ENCODE measurements at places on chromosomes 5 and 9.

GRCh38 chr5:94901191-94901979, 282.9 kb downstream of the SLF1 start:
- no peak for DNase-seq

- DNase-seq: no peak
Observed at GRCh38 chr9:84003246-84003645, 22.6 kb downstream of the RMI1 start.

- peak; percentile 92 for DNase-seq
Observed at GRCh38 chr9:129174724-129175514, 3.1 kb downstream of the IER5L start.

DNA sequence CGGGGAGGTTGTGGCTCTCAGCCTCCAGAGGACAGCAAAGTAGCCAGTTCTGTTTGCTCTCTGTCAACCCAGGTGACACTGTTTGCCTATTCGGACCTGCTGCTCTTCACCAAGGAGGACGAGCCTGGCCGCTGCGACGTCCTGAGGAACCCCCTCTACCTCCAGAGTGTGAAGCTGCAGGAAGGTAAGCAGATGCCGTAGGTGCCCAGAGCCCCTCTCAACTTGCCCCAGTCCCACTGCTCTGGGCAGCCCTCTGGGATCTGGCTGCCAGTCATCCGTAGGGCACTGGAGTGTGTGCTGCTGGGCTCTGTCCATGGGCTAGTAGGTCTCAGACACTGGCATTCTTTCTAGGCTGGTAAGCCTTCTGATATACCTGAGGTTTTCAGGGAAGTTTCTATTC, 59.3 kb downstream of the RGS3 start:
- DNase-seq: no peak

DNA sequence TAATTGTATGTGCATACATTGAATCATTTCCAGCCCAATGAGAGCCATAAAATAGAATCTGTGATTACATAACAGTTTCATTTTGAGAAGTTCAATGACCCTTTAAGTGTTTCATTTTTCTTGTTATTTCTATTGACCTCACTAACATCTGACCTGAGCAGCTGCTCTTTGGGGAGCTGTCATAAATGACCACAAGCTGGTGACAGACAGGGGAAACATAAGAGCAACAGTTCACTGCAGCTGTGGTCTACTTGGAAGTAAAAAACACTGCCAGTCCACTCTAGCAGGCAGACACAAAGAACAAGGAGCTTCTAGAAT, 265.4 kb downstream of the DTWD2 start:
- DNase-seq: no peak

GRCh38 chr5:132449060-132449459, 41.5 kb downstream of the IRF1 start:
- DNase-seq: no peak

DNA sequence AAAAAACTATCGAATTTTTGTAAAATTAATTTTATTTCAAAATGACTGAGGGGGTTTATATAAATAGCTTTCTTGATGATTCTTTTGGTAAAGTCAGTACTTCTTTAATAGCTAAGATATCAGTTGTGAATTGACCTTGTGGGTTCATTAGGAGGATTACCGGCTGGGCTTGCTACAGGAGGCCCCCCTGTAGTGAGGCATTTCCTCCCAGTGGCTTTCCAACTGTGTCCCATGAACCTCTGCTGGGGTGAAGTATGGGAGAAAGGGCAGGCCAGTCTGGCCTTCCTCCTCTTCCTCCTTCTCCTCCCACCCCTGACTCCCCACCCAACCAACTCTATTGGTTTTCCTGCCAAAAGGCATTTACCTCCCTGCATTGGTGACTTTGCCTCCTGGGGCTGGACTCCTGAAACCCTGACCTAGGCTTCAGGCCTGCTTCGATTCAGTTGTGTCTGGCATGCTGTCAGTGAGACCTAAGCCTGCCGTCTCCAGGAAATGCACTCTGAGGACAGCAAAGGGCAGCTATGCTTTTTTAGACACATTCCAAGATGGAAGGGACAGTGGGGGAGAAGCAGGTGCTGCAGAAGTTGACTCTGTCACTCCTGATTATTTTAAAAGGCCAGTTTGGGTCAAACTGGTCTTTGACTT, 144.8 kb downstream of the HSPA4 start:
- no peak for DNase-seq

DNA sequence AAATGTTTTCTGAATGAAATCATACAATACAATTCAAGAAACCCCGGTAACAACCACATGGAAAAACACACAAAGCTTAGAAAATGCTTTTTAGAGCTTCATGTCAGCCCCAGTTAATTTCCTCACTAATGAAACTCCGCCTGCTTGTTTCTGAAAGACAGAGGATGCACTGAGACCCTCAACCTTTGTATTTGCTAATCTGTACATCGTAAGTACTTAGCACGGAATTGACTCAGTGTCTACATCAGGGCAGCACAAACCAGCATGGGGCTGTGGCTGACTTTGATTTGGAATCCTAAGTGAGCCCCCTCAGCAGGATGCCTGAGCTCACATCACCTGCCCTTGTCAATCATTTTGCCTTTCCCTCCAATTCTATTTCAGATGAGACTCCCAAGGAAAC, 499.1 kb upstream of the MPDZ start:
- no peak for DNase-seq

- DNase-seq: no peak
Observed at GRCh38 chr5:96159043-96159442, 197.4 kb upstream of the ELL2 start.

DNA sequence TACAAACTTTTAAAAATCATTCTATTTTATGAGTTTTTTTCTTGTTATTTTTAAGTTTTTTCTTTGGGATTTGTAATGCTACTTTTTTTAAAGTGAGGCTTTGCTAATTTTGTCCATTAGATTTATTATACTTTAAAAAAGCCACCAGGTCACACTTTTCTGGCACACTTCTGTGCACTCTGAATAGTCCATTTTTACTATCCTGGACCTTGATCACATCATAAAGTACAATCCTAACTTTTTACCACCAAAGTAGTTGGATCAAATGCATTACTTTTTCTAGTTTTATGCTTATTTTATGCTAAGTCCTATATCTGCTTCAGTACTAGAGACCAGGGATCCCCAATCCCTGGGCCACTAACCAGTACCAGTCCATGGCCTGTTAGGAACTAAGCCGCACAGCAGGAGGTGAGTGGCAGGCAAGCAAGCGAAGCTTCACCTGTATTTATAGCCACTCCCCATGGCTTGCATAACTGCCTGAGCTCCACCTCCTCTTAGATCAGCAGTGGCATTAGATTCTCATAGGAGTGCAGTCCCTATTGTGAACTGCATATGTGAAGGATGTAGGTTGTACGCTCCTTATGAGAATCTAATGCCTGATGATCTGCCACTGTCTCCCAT, 16.0 kb downstream of the FRRS1L start:
- no peak for DNase-seq

GRCh38 chr9:22118810-22119521, 109.9 kb upstream of the CDKN2B start:
- no peak for DNase-seq

- DNase-seq: no peak
Observed at GRCh38 chr5:132372127-132372526, 2.6 kb downstream of the SLC22A5 start.

DNA sequence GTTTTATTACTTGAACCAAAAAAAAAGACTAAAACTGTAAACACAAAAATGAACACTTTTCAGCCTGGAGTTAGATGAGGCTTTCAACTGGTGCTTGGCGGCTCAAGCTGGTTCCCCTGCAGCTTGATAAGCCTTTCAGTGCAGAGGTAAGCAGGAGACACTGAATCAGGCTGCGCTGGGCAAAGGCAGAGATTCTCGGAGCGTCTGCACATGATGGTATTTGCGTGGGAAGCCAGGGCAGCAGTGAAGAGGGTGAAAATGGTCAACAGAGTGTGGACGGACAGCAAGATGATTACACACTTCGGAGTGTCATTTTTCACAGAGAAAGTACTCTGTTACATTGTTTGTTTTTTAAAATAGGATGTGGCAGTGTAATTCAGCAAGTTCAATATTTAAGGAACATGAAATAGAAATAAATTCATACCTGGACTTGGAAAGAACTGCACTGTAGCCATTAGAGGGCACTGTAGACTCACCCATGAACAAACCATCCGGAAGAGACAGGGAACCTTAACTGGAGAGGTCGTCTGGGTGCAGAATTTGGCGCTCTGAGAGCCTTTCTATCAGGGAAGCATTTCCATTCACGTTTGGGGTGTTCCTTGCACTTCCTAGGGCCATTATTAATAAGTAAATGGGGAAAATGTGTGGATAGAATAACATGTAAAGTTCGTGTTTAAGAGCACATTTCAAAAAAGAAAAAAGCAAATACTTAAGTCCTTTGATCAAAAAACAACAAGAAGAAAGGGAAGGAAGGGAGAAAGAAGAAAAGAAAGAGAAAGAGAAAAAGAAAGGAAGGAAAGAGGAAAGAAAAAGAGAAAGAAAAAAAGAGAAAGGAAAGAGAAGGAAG, 69.8 kb downstream of the ICE1 start:
- DNase-seq: no peak

GRCh38 chr9:6829027-6829426, 71.3 kb downstream of the KDM4C start:
- DNase-seq: no peak

DNA sequence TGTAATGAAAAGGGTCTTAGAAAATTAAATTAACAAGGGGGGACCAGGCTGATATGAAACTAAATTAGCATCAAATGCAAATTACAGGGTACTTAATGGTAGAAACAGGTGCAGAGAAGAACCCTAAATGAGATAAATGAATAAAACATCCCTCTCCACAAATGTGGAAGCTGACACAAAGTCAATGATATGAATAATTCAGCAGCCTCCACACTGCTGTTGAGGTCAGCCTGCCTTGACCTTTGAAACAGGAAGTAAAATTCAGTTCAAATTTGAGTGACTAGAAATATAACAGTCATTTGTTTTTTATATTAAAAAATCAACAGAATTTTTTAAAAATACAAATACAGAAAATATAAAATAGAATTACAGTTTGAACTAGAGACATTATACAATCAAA, 40.0 kb downstream of the EBF1 start:
- no peak for DNase-seq

GRCh38 chr5:15203376-15203775, 296.6 kb upstream of the FBXL7 start:
- no peak for DNase-seq

GRCh38 chr9:82722561-82722960, 340.4 kb downstream of the RASEF start:
- no peak for DNase-seq

DNA sequence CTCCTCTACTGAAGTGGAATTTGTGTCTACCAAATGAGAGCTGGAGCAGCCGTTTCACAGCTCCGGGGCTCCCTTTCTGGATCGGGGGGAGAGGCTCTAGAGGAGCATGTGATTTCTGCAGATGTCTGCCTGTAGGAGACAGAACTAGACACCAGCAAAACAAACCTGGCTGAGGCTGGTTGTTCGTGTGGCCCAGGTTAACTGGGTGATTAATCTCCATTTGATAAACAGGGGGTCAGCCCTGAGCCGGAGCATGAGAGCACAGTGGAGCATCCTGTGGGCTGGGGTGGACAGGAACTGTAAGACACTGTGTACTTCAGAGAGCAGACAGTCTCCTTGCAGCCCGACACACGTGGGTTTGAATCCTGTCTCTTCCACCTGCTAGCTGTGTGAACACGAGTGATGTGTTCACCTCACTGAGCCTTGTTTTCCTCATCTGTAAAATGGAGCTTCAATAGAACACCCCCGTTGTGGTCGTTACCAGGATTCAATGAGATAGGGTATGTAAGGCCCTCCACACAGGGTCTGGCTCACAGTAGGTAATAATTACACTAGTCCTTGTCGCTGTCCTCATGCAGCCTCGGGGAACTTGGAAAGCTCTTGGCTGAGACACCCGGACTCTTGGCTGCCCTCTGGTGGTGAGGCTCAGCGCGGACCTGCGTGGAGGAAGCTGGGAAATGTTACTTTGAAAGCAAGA, 12.9 kb downstream of the CXCL14 start:
- DNase-seq: peak; percentile 92

GRCh38 chr9:22855980-22856379, 409.4 kb downstream of the DMRTA1 start:
- no peak for DNase-seq

DNA sequence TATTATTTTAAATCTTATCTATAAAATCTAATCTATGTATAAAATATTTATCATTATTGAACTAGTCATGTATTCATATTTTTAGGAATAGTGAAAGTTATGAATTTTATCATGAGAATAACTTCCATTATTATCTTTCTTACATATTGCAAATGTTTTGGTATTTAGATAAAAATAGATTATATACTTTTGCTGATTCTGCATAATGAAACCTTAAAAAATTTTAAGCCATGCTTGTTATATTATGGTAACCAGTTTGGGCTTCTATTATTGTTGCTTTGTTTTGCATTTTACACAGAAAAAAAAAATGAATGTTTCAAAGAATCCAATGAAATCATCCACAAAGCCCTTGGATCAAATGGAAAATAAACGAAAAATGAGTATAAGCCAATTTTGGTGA, 772.5 kb downstream of the NR2F1-AS1 start:
- DNase-seq: no peak

DNA sequence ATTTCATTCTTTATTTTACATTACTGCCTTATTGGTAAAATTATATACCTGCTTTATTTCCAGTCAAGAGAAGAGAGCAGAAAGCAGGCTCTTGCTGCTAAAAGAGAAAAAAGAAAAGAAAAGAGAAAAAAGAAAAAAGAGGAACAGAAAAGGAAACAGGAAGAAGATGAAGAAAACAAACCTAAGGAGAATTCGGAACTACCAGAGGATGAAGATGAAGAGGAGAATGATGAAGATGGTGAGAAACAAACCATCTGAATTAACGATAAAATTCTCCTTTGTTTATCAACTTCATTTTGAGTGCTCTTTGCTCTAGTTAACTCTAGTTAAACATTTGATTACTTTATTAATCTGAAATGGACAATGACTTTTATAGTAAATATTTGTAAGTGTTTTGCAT, 23.5 kb upstream of the EIF4EBP3 start:
- DNase-seq: no peak

DNA sequence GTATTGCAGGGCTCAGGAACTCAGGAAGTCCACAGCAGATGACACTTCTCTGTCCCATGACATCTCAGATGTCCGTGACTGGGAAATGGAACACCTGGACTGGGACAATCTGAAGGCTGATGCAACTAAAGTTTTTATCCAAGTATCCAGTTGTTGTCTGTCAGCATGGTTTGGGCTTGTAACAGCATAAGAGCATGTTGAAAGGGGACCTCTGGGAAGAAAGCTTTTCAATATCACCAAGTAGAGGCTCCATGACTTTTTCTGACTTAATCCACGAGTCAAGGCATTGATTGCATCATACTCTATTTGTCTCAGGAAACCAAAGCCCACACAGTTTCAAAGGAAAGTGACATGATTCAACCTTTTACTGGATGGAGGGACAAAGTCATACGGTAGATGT, 807.7 kb downstream of the MTRR start:
- no peak for DNase-seq

- no peak for DNase-seq
Observed at GRCh38 chr5:176446884-176447590, 1.1 kb upstream of the FAF2 start.
